WERI-Rb-1 (cell line): ENCODE measurements at places on chromosomes 7 and 10.

DNA sequence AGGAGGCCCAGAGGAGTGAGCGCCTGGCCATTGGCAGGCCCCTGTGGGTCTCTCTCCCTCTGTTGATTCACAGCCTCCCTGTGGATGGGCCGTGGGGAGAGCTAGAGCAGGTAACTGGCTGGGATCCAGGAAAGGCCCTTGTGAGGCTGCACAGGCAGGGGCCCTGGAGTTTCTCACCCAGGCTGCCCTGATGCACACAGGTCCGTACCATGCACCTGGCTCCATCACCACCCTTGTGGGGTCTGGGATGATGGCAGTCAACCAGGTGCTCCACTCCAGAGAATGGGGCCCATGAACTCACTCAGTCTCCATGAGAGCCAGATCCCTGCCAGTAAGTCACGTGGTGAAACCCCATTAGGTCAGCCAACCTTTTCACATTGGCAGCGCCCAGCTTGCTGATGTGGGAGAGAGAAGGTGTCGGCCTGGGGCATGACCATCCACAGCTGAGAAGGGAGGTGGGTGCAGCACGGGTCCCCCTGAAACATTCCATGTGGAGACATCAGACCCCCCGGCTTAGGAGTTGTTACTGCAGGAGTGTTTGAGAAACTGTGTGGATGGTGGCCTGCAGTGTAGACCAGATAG, 320.8 kb downstream of the ADARB2 start:
- DNase-seq = no peak

GRCh38 chr10:84333864-84334451, 5.6 kb downstream of the CCSER2 start:
- no peak for DNase-seq

- DNase-seq = no peak
Measured at GRCh38 chr7:51123322-51124019, 193.1 kb downstream of the COBL start.

DNA sequence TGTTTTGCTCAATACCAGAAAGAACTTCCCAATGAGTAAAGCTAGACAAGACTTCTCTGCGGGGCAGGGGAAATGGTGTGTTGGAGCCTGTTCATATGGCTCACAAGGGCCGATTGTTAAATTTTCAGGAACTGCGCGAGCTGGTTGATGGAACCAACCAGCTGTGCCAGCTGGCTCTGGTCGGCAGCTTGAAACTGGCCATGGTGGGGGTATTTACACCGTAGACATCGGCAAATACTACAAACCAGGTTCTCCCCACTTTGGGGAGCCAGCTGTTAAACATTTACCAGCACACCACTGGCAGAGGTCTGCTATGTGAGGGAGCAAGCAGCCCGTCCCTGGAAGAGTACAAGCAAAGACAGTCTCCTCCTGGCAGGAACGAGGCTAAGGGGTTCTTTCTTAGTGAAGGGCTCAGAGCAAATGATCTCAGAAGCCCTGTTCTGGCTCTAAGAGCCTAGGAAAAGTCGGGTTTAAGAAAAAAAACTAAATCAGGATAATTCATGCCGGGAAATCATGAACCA, 8.8 kb upstream of the ZMIZ1 start:
- no peak for DNase-seq

DNA sequence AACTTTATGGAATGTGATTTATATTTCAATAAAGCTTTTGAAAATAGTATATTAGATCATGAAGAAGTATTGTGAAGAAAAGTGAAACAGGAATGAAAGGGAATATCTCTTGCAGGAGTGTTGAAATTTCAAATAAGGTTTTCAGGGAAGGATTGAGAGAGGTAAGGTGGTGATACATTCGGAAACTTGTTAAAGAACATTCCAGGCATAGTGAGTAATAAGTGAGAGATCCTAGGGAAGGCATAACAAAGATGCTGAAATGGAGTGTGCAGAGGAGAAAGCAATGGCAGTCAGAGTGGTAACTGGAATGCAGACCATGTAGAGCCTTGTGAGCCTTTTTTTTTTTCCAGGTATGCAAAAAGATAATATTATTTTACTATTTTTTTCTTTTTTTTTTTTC, 4.1 kb downstream of the OR9A4 start:
- no peak for DNase-seq

DNA sequence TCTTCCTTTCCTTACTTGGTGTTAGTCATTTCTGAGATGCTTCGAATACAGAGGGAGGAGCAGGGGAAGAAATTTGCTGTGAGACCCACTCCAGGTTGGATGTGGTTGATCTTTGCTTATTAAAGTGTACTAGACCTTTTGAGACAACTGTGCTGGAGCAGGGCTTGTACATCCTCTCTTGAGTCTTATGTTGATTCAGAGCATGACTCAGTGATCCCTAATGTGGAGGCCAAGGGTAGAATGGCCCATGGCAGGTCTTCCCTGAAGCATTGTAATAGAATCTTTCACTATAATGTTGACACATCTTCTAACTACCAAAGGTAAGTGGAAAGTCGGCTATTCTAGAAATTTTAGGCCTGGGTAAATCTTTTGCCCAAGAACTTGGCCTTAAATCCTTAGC, 17.0 kb upstream of the SFR1 start:
- no peak for DNase-seq

DNA sequence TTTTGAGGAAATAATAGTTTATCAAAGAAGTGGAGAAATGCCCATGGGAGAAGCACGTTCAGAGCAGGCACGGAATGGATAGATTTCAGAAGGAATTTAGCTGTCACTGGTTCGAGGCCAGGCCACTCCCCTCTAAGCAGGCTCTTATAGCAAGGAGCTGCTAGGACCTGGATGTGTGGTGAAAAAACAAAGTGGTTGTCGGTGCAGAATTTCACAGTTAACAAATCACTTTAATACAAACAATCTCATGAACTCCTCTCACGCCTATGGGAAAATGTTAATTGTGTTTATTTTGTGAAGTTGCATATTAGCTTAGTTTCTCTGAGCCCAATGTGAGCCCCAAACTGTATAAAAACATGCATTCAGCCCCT, 176.3 kb downstream of the PKD1L1 start:
- DNase-seq = no peak

GRCh38 chr7:24842449-24843241, 85.4 kb upstream of the GSDME start:
- DNase-seq = no peak

- DNase-seq = no peak
Measured at GRCh38 chr7:80039251-80039884, 95.3 kb upstream of the GNAI1 start.

DNA sequence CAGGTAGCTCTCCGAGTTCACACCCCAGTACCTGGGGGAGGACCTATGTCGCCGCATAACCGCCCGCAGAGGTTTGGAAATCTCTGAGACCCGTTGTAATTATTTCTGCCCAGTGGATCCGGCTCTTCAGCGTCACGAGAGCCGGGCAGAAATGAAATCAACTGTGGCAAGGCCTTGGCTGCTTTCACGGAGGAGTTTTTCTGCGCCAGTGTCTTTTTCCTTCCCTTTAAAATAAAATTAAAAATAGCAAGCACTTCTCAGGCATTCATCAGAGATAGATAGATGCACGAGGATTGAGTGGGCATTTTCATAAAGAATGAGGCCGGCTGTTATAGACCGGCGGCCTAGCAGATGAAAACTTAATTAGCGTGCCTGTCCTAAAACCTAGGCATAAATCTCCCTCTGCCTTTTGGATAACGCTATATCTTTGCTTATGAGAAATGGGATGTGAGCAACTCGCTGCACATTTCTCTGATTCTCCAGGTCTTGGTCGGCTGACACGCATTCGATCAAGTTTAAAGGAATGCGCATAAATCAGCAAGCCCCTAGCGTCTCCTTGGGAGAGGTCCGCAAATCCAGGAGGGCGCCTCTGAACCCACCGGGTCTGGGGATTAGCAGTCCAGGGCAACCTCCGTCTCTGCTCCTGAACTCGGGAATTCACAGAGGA, 6.4 kb downstream of the HOXA13 start:
- DNase-seq = no peak

DNA sequence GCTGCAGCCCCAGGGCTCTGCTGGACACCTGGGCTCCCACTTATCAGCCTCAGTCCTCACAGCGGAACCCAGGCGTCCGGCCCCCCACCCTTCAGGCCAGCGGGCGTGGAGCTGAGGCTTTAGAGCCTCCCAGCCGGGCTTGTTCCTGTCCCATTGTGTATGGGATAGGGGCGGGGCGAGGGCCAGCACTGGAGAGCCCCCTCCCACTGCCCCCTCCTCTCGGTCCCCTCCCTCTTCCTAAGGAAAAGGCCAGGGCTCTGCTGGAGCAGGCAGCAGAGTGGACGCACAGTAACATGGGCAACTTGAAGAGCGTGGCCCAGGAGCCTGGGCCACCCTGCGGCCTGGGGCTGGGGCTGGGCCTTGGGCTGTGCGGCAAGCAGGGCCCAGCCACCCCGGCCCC, 2.7 kb downstream of the NOS3 start:
- no peak for DNase-seq

- no peak for DNase-seq
Measured at GRCh38 chr7:77797734-77798393, 370 bp downstream of the TMEM60 start.

GRCh38 chr10:3347413-3348182, 175.0 kb upstream of the PITRM1 start:
- DNase-seq = no peak

GRCh38 chr10:60573336-60573735, 183.7 kb upstream of the ANK3 start:
- no peak for DNase-seq

DNA sequence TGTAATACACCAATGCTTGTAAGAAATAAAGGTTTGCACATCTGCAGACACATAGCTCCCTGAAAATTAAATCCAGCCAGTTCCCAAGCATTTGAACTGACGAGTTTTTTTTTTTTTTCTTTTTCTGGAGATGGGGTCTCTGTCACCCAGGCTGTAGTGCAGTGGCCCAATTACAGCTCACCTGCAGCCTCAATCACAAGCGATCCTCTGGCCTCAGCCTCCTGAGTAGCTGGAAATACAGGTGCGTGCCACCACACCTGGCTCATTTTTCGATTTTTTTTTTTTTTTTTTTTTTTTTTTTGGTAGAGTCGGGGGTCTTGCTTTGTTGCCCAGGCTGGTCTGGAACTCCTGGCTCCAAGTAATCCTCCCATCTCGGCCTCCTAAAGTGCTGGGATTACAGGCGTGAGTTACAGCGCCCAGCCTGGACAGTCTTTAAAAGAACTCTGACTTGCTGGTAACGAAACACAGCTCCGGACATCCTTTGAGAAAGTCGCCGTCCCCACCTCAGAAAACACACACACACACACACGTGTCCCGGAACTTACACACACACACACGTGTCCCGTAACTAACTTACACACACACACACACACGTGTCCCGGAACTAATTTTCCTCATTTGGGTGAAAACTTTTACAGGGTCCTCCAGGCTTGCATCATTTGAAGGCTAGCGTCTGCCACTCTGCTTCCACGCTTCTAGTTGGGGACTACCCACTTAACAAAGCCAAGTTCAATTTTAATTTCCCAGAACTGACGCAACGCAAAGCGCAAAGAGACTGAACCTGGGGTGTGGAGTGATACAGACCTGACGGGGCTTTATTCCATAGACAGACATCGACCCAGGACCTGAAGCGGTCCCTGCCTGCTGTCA, 18.6 kb downstream of the OCM2 start:
- peak; percentile 19 for DNase-seq

- DNase-seq = no peak
Measured at GRCh38 chr10:27878281-27878680, 120.6 kb downstream of the ODAD2 start.

- DNase-seq = peak; percentile 14
Measured at GRCh38 chr7:40551685-40552576, 417.1 kb downstream of the SUGCT start.

GRCh38 chr7:151178831-151179230, 8.2 kb downstream of the ASB10 start:
- DNase-seq = no peak

- no peak for DNase-seq
Measured at GRCh38 chr7:110142939-110143526, 947.9 kb upstream of the LRRN3 start.

GRCh38 chr7:25319707-25320106, 91.4 kb upstream of the NPVF start:
- no peak for DNase-seq

GRCh38 chr10:42519761-42520460, 118.5 kb downstream of the ZNF33B start:
- no peak for DNase-seq

DNA sequence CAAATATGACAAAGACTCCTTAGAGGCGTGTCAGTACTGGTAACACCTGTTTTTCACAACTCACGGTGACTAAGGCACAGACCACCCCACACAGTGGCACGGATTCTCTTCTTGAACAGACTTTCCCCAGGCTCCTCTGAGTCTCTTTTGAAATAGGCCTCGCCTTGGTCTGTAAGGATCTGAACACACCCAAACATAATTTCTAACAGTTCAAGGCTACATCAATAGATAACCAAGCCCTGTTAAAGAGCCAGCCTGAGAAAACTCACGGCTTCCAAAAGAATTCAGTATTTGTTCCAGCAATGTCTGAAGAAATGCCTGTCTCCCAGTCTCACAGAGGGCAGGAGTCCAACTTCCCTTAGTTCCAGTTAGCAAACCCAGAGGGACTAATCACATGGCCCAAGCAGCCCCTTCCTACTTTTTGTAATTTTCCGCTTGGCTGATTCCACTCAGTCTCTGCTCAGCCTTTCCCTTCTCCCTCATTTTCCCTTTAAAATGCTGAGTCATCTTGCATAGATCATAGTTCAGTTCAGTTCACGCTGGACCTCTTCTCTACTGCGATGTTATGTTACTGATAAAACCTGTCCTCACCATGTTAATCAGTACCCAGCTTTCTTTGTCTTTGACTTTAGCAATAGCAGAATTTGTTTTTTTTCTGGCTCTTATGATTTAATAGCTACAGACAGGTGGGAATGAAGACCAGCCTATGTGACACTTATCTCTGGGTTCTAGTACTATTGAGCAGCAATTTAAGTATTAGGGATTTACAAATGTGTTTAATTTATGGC, 22.6 kb upstream of the AKR1C3 start:
- DNase-seq = no peak

GRCh38 chr7:36979810-36980248, 255.5 kb upstream of the AOAH start:
- DNase-seq = no peak

DNA sequence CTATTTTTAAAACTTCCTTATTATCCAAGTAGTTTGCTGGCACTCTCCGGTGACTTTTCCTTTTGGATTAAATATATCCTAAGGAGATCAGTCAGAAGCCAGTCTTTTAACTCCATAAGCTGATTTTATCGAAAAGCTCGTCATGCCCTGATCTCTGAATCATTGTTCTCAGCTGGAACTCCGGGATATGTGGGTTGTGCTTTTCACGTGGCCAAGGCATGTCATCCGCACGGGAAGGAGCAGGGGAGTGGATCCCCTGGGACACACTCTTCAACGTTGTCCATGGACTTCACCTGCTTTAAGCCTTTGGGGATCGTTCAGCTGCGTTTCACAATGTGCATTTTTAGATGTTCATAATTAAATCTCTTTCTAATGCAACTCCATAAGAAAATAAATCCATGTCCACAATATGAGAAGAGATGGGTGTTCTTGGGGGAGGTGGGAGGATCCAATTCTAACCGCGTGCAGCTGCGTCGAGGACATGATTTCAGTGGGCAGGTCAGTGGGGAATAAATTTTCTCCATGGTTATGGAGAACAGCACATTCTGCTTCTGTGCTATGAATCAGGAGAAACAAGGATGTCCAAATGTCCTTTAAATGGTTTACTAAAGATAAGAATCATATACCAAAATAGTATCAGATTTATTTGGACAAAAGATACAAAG, 229.5 kb upstream of the ADARB2 start:
- DNase-seq = peak; percentile 30
